ENCODE measurements at places on chromosomes 2 and 18. TPM values are rescaled to one million over a fixed set of nuclear protein-coding genes. Genes with fewer than 3 reads are reported as not detected.
A peak's percentile ranks its signal among the peaks of the same experiment; 100 is the strongest.

RIT2 gene
- not detected for total RNA-seq

GEN1 gene
- 14.6 TPM for total RNA-seq

CDH2 gene
- 25.7 TPM for total RNA-seq

CDC42EP3 gene
- total RNA-seq, result 57.2 TPM

BUB1 gene
- total RNA-seq, result 2.4 TPM

POTEF gene
- not detected for total RNA-seq

DIPK1C gene
- 0.34 TPM for total RNA-seq

GRB14 gene
- total RNA-seq, result 2.7 TPM

GRCh38 chr2:220552790-220553535, 925.5 kb downstream of the SLC4A3 start:
- H3K27ac ChIP-seq, result no peak overlapping the region
- DNase-seq, result no peak
- no peak overlapping the region for H3K4me3 ChIP-seq

GRCh38 chr18:41618147-41618546, 336.9 kb upstream of the PIK3C3 start:
- H3K27ac ChIP-seq, result no peak overlapping the region
- no peaks in the 10 kb centered on the region for H3K27me3 ChIP-seq
- H3K4me3 ChIP-seq, result no peak overlapping the region
- no peaks in the 10 kb centered on the region for H3K4me1 ChIP-seq
- no peaks in the 10 kb centered on the region for H3K36me3 ChIP-seq
- DNase-seq, result no peak

- no peaks in the 10 kb centered on the region for H3K27me3 ChIP-seq
- no peak overlapping the region for H3K4me3 ChIP-seq
- H3K36me3 ChIP-seq, result no peaks in the 10 kb centered on the region
- no peak overlapping the region for H3K27ac ChIP-seq
- H3K4me1 ChIP-seq, result no peaks in the 10 kb centered on the region
Observed at GRCh38 chr2:194289712-194290346, 1367.2 kb upstream of the SLC39A10 start.

DNA sequence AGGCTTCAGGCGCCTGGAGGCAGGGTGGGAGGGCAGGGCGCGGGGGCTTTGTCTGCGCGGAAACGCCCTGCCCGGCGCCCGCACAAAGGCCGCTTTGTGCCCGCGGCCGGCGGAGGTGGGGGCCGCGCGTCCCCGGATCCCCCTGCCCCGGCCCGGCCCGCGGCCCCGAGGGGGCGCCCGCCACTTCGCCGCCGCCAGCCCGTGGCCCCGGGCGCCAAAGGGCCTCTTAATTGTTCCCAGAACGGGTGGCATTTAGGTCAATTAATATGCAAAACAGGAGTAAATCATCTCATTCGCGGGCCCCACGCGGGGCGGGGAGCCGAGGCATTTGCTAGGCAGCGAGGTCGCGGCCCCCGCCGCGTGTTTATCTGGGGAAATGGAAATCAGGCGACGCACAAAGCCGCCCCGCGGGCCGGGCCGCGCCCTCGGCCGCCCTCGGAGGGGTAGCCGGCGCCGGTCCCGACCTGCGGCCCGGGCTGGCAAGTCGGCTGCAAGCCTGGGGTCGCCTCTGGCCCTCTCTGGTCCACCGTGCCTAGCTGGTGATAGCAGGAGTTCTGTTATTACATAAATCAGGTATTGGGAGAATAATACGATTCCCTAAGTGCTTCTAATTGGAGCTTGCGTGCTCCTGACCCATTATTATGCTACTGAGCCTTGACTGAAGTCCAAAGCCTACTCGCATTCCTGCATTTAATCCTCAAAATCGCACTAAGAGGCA, 148.2 kb upstream of the GLI2 start:
- H3K27me3 ChIP-seq, result no peaks in the 10 kb centered on the region
- no peaks in the 10 kb centered on the region for H3K4me1 ChIP-seq
- H3K27ac ChIP-seq, result no peak overlapping the region
- no peak for DNase-seq
- no peak overlapping the region for H3K4me3 ChIP-seq

GRCh38 chr2:8568543-8569302, 113.1 kb upstream of the ID2 start:
- no peaks in the 10 kb centered on the region for H3K27me3 ChIP-seq
- H3K4me1 ChIP-seq, result peaks cover 3% of the 10 kb centered on the region
- H3K27ac ChIP-seq, result no peak overlapping the region
- no peaks in the 10 kb centered on the region for H3K36me3 ChIP-seq
- no peak overlapping the region for H3K4me3 ChIP-seq
- DNase-seq, result no peak

DNA sequence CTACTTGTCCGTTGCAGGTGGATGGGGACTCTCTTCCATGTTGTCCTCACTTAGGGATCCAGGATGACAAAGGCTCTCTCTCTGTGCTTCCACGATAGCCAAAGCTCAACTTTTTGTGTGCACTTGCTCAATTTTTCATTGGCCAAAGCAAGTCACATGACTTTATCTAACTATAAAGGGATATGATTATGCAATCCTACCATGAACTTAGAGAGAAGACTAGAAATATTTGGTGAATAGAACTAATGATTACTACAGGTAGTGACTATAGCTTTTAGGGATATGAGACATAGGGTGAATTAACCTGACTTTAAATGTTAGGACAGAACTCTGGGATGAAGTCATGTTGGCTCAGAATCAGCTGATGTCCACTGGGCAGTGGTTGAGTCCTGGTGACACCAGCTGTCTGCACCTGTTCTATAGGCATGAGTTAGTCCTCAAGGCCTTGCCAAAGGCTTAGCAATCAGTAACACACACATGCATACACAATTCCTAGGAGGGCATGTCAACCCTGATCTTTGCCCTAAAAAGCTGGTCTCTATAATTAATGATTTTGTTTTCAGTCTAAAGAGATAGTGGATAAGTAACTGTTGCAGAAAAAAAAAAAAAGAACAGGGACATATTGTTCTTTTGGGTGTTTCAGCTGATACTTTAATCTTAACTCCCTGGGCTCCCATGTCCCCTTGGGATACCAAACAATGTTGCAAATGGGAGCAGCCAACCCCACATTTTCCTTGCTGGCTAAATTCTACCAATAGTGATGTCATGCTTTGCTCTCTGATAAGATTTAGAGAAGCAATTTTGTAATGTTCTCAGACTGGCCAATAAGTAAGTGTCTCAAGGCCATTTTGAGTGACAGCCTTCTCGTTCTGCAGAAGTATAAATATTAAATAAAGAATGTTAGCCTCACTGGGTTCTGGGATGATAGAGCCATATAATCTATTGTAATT, 12.5 kb upstream of the HK2 start:
- H3K36me3 ChIP-seq, result no peaks in the 10 kb centered on the region
- no peak overlapping the region for H3K4me3 ChIP-seq
- DNase-seq, result no peak
- H3K27ac ChIP-seq, result no peak overlapping the region

DNA sequence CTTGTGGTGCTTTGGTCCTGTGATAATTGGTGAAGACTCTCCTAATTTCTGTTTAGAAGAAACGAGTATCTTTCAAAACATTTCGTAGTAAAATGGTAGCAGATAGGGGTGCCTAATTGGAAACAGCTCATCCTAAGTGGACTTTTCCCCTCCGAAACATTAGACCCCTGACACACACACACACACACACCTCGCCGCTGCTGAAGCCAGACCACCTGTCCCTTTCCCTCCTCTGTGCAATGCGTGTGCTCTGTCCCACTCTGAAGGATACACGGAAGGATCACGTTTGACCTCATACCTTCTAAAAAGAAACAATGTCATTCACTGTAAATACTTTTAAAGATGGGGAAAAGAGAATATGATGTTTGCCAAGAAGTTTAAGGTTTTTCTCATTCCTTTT, 36.2 kb upstream of the TMEM87B start:
- H3K36me3 ChIP-seq, result no peaks in the 10 kb centered on the region
- peaks cover 8% of the 10 kb centered on the region for H3K4me1 ChIP-seq
- no peaks in the 10 kb centered on the region for H3K27me3 ChIP-seq
- H3K27ac ChIP-seq, result no peak overlapping the region

- H3K36me3 ChIP-seq, result no peaks in the 10 kb centered on the region
- no peak overlapping the region for H3K4me3 ChIP-seq
- H3K27ac ChIP-seq, result no peak overlapping the region
- no peaks in the 10 kb centered on the region for H3K4me1 ChIP-seq
- H3K27me3 ChIP-seq, result no peaks in the 10 kb centered on the region
Observed at GRCh38 chr2:63669596-63669995, 80.8 kb downstream of the MDH1 start.

DNA sequence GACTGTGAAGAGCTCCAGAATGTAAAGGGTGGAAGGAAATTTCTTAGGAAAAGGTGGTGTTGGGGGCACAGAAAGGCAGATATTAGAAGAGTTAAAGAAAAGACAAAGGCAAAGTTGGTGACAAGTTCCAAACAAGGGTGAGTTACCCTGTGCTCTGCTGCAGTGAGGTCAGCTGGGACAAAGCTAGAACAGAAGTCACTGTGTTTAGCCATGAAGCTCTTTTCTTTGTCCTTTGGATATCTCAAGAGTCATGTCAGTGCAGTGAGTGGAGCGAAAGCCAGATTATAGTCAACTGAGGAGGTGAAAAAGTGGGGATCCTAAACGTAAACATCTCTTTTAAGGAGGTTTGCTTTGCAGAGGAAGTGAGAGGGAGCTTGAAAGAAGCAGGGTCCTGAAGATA, 187.8 kb upstream of the ALPP start:
- DNase-seq, result no peak
- H3K27ac ChIP-seq, result no peak overlapping the region
- H3K27me3 ChIP-seq, result no peaks in the 10 kb centered on the region
- H3K4me1 ChIP-seq, result no peaks in the 10 kb centered on the region

DNA sequence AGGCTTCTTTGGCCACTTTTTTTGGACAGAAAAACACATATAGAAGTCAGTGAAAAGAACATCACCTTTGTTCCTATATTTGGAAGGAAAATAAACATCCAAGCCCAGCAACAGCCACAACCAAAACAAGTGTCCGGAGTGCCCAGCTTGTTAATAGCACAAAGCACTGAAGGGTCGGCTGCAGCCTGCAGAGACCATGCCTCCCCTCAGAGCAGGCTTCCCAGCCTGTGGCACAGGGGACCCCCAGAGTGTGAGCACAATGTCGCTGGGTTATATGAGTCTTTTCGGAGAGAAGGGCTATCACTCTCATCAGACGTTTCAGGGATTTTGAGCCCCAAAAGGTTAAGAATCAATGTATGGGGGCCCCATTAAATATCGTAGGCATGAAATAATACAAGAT, 6.2 kb upstream of the CIDEA start:
- H3K27ac ChIP-seq, result no peak overlapping the region
- no peak overlapping the region for H3K4me3 ChIP-seq
- H3K4me1 ChIP-seq, result peaks cover 3% of the 10 kb centered on the region

- no peaks in the 10 kb centered on the region for H3K27me3 ChIP-seq
- no peaks in the 10 kb centered on the region for H3K36me3 ChIP-seq
- no peak overlapping the region for H3K27ac ChIP-seq
- DNase-seq, result no peak
- no peak overlapping the region for H3K4me3 ChIP-seq
- peaks cover 22% of the 10 kb centered on the region for H3K4me1 ChIP-seq
Observed at GRCh38 chr2:20356042-20356441, 5.4 kb upstream of the PUM2 start.

DNA sequence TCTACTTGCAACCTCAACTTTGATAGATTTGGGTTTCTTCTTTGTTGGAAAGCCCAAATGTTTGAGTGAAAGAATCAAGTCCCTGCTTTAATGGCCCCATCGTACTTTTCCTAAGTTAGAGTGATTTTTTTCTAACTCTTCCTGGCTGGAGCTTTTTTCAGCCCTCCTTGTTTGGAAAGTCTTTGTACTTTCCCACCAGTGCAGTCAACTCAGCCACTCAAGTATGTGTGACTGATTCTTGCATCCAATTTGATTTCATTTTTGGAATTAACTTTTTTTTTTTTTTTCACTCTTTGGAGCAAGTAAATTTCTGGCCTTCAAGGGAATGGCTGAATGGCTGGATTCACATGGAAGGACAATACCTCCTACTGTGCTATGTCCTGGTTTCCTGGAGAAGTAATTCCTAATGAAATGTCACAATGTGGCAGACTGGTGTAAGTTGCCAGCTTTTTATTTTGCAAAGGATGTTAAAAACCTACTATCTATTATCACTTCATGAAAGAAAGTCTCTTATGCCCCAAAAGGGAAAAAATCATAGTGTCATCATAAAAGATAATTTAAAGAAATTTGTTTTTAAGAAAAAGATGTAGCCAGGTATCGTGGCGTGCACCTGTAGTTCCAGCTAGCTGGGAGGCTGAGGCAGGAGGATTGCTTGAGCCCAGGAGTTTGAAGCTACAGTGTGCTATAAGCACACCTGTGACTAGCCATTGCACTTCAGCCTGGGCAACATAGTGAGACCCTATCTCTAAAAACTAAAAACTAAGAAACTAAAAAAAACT, 76.0 kb upstream of the ZFP36L2 start:
- no peaks in the 10 kb centered on the region for H3K36me3 ChIP-seq
- H3K27ac ChIP-seq, result no peak overlapping the region
- no peak overlapping the region for H3K4me3 ChIP-seq

DNA sequence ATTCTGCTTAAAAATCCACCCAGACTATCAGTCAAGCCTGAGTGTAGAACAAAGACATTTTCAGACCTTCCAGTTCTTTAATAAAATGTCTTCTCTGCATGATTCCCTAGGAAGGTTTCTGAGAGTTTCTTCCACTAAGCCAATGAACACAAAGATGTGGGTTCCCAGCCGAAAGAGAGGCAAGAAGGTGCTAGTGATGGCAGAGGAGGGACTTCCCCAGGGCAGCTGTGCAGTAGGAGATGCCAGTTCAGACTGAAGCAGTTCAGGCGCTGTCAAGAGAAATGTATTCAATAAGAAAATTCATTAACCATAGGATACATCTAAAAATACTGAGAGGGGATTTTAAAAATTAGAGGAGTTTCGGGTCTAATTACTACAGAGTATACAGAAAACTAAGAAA, 83.3 kb downstream of the RND3 start:
- no peaks in the 10 kb centered on the region for H3K27me3 ChIP-seq
- no peak overlapping the region for H3K27ac ChIP-seq
- no peak for DNase-seq
- peak overlapping the region; percentile 35 for H3K4me3 ChIP-seq

GRCh38 chr2:100742277-100743254, 77.4 kb upstream of the NPAS2 start:
- H3K4me3 ChIP-seq, result no peak overlapping the region
- no peak for DNase-seq
- peak overlapping the region; percentile 66 for H3K27ac ChIP-seq

- no peak overlapping the region for H3K27ac ChIP-seq
- H3K27me3 ChIP-seq, result peaks cover 88% of the 10 kb centered on the region
- H3K4me1 ChIP-seq, result peaks cover 12% of the 10 kb centered on the region
- DNase-seq, result peak; percentile 79
Observed at GRCh38 chr2:218873359-218874194, 7.1 kb upstream of the WNT10A start.

Data from spleen (tissue), 13 donors.